Activated T-helper 1 cell treated with anti-CD3 and anti-CD28 coated beads, Interleukin-12 subunit alpha, Interleukin-12 subunit beta, Interleukin-2, Interleukin-4 antibody, amounts not matched to agents 30 ng/mL and 10 ng/mL and 1 ng/mL, durations not matched to agents 14 hours and 24 hours and 36 hours (primary cell): ENCODE measurements at places on chromosomes 11 and 22. TPM values are rescaled to one million over a fixed set of nuclear protein-coding genes. Genes with fewer than 3 reads are reported as not detected.

DNA sequence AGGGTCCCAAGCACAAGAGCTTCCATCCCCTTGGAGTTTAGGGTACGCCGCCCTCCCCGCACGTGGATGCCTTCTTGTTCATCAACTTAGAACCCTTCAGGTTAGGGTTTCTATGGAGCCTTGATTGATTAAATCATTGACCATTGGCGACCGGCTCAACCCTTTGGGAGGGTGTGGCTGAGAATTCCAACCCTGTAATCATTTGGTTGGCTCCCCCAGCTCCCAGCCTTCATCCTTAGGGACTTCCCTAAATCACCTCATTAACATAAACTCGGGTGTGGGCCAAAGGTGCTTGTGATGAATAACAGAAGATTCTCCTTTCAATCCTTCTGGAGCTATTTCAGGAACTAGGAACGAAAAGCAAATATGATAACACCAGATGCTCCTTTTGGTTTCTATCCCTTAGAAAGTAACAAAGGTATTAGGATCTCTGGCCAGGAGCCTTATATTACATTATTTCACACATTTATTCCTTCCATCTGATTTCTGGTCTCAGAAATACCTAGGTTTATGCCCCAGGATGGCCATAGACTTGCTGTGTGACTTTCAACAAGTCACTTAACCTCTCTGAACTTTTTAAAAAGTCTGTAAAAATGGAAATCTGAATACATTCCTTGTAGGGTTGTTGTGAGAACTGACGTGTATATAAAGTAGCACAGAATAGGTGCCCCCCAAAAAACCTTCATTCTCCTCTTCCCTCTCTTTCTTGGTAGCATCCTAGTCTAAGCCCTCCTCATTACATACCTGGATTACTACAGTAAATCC, 26.8 kb downstream of the MCHR1 start:
- no peak for DNase-seq

CRYBB2 gene
- not detected in 2 replicates for total RNA-seq

- DNase-seq = no peak
Observed at GRCh38 chr11:110883256-110883655, 171.0 kb upstream of the ARHGAP20 start.

- DNase-seq = no peak
Observed at GRCh38 chr11:15672825-15673224, 558.1 kb downstream of the INSC start.

SPDYC gene
- total RNA-seq = not detected in 2 replicates

DNA sequence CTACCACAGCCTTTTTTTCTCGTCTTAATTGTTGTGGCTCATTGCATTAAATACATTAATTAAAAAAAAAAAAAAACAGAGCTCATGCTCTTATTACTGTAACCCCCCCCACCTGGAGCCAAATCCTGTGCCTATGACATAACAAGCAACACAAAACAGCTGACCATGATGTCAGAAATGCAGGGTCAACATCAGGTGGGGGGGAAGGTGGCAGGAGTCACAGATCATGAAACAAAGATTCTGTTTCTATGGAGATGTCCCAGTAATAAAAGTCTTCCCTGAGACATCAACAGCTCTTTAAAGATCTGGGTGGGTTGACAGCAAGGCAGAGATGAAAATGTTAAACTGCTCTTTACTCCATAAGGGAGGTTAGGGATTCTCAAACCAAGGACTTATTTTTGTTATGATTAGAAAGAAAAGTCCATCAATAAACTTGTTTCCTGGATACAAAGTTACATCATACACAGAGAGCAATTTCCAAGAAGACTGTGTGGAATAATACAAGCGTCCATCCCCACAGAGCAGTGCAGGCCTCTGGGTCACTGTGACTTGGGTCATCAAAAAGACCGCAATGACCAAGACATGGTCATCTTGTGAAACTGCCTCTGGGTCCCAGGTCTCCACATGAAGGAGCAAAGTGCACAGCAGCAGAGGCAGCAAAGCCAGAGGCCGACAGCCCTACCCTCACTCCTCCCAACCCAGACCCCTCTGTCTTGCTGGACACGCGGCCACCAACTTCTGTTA, 42.7 kb upstream of the CYP2D6 start:
- no peak for DNase-seq

DNA sequence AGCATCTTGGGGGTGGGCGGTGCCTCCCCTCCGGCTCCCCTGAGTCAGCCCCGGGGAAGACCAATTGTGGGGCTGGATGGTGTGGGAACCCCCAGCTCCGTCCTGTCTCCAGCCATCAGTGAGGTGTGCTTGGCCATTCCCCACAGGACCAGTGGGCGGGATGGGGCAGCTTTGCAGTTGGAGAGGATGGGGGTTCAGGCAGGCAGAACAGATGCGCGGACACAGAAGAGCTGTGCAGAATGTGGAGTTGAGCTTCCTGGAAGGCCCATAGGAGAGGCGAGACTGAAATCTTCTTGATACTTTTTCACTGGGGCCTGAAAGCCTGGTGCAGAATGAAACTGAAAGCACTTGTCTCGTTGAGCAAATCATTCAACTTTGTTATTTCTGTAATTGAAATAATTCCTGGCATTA, 23.8 kb downstream of the PARVB start:
- no peak for DNase-seq

GRCh38 chr11:64869571-64870175, 8.7 kb downstream of the EHD1 start:
- no peak for DNase-seq

GRCh38 chr22:25997886-25998775, 171.1 kb upstream of the SEZ6L start:
- no peak for DNase-seq

LMNTD2 gene
- 0.47 and 0.64 TPM in 2 replicates for total RNA-seq

GRCh38 chr11:125587480-125587879, 5.2 kb upstream of the STT3A start:
- DNase-seq = no peak

DNHD1 gene
- 18.2 and 20.0 TPM in 2 replicates for total RNA-seq

DNA sequence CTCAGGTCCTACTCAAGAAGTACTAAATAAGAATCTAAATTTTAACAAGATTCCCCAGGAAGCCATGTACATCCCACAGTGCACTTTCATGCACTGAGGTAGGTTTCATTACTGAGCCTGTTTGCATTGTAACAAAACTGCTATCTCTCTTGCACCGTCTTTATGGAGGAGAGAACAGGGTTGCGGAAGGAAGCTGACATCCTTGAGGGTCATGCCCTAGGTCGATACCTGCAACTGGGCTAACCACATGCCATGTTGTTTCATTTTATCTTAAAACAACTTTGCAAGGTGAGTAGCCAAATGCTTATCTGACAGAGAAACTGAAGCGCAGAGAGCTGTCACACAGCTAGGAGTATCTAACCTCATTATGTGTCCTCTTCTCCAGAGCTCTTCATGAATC, 656.3 kb upstream of the TENM4 start:
- DNase-seq = no peak

BIRC3 gene
- 101 and 108 TPM in 2 replicates for total RNA-seq

GRCh38 chr11:126637795-126638175, 282.3 kb downstream of the ST3GAL4 start:
- DNase-seq = no peak

ARL14EP gene
- total RNA-seq = 47.6 and 48.8 TPM in 2 replicates

DNA sequence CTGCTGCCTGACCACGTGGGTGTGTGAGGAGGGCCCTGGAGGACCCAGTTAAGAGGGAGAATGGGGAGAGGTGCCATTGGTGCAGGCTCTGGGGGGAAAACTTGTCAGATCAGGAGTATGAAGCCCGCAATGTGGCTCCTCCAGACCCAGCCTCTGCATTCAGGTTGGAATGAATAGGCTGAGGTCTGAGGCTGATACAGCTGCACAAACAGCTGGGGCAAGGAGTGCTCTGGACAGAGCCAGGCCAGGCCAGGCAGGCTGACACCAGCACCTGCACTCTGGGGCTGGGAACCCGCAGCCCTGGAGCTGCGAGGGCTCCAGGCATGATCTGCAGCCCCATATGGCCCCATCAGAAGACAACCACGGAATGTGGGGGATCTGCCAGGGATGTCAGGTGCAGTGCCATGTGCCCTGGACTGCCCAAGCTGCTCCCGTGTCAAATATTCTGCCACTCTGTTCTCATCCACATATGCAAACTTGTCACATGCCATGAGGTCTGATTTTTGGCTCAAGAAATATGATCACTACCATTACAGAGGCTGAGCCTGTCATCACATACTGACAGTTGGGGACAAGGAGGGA, 27.2 kb upstream of the KCNJ11 start:
- DNase-seq = no peak

OVOL1 gene
- total RNA-seq = 0.10 and 0.36 TPM in 2 replicates

DEUP1 gene
- total RNA-seq = not detected in 2 replicates

GRCh38 chr11:129813231-129813791, 2.3 kb upstream of the TMEM45B start:
- DNase-seq = no peak

GRCh38 chr11:13949876-13950275, 12.6 kb upstream of the SPON1 start:
- no peak for DNase-seq

GRCh38 chr11:69298267-69299022, 4.5 kb downstream of the MYEOV start:
- DNase-seq = peak; percentile 21

DNA sequence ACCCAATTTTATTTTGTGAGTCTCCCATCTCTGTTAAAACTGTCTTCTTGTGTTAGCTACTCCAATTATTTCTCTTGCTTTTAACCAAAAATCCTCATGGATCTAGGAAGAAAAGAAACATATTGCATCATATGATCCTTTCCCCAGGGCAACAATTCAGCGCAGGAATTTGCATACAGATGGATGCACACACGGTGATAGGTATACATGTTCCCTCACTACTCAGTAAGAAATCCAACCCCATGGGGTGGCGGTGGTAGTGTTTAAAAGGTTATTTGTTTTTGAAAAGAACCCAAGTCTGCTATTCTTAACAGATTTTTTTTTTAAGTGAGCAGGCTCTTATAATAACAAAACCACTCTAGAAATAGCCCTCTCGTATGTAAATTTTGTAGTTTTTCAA, 4.2 kb upstream of the SYN3 start:
- DNase-seq = no peak

DNA sequence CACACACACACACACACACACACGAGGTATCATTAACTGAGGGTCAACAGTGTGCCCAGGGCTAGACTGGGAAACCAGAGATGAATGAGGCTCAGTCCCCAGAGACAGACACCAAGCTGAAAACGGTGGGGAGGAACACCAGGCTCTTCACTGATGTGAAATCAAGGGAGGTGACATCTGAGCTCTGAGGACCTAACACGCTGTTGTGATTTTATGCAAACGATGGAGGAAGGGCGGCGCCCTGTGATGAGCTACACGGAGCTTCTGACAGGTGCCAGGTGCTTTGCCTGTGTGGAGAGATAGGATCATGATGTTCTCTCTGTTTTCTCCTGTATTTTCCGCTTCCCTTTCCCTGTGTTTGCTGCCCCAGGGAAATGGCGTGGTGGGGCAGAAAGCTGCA, 6.5 kb upstream of the CYB5R3 start:
- no peak for DNase-seq

OAF gene
- 6.7 and 7.3 TPM in 2 replicates for total RNA-seq

SLC22A12 gene
- total RNA-seq = not detected in 2 replicates

GRCh38 chr22:47606426-47606825, 844.0 kb downstream of the TBC1D22A start:
- DNase-seq = no peak
